GM04504 (cell line): ENCODE measurements at places on chromosomes 1 and 21.
A peak's percentile ranks its signal among the peaks of the same experiment; 100 is the strongest.

DNA sequence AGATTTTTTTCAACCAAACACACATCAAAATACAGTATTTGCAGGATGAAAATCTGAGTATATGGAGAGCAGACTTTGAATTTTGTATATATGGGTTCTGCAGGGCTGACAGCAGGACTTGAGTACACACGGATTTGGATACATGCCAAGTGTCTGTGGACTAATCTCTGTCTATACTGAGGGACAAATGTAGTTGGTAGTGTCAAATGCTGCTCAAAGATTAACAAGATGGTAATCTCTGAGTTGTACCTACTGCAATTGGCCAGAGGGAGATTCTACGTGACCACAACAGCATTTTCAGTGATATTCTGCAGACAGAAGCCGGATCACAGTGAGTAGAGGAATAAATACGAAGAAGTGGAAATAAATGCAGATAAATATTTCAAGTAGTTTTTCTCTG is 43.4 kb downstream of the SHCBP1L start:
- no peak for DNase-seq

DNA sequence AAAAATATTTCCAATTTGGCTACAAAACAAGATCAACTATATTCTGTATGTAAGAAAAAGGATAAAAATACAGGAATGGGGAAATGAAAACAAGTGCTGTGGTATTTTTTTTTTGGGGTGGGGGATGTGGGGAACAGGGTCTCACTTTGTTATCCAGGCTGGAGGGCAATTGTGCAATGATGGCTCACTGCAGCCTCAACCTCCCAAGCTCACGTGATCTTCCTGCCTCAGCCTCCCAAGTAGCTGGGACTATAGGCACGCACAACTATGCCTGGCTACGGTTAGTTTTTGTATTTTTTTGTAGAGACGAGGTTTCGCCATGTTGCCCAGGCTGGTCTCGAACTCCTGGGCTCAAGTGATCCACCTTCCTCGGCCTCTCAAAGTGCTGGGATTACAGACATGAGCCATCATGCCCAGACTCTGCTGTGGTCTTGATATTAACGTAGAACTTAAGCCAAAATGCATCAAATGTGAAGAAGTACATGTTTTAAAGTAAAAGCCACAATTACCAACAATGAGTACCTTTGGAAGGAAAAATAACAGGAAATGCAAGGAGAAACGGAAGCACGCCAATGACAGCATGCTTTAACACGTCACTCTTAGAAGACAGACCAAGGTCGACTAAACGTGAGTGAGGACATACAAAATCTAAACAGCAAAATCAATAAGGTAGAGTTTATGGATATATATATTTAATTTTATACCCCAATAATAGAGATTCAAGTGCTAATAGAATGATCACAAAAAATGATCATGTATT is 8.8 kb upstream of the ABCB10 start:
- no peak for DNase-seq

GRCh38 chr1:51989582-51990477 is 670 bp downstream of the RAB3B start:
- DNase-seq, result no peak

GRCh38 chr21:42525676-42526378 is 12.2 kb downstream of the SLC37A1 start:
- DNase-seq, result no peak

- no peak for DNase-seq
These were observed 980 bp upstream of the CLDN19 start for GRCh38 chr1:42740851-42741580.

GRCh38 chr1:86504137-86504479 is 35.4 kb downstream of the CLCA1 start:
- no peak for DNase-seq

DNA sequence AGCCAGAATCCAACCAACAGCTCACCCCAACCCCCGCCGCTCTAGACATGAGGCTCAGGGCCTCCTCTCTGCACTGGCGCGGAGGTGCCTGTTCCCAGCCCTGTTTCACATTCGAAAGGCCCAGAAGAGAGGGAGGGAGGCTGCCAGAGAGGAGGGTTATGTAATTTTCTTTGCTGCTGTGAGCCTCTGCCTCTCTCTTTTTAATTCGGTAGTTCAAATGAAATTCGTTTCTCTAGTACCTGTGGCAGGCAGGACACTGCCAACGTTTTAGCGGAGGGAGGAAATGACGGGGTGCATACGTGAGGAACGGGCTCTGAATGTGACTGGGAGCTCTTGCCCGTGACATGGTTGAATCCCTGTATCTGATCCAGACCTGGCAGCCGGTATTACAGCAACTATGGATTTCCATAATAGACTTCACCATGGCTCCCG is 9.4 kb downstream of the PRDM16 start:
- DNase-seq, result no peak

GRCh38 chr1:31837451-31838158 is 21.8 kb upstream of the SPOCD1 start:
- no peak for DNase-seq

DNA sequence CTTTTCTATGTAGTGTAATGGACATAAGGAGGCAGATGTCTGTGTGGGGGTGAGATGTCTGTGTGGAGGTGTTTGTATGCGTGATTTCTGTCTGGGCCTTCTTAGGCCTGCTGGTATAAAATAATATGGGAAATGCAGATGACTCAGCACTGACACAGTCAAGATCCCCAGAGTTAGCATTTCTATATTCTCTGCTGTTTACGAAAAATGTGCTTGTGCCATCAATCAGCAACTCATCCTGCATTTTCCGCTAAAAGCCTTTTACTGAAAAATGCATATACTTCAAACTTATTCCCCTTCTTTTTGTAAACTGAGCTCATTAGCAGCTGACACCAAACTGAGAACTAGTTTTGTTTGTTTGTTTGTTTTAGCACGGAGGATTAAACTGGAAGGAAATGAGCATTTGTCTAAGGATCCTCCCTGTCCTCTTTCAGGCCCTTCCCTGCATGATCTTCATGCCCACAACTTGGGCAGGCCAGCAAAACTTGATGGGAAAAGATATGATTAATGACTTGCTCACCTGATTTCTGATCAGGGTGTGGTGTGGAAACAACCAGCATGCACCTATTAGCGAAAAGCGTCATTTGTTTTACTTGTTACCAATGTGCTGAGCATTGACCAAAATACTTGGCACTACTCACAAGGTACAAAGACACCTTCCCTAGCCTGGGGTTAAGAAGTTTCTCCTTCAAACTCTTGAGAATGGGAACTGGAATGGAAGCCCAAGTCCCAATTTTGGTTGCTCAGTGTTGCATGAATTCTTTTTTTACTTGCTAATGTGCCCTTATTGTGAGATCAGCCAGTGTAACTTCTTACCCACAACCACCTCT is 77.4 kb downstream of the NDUFS5 start:
- DNase-seq, result no peak

DNA sequence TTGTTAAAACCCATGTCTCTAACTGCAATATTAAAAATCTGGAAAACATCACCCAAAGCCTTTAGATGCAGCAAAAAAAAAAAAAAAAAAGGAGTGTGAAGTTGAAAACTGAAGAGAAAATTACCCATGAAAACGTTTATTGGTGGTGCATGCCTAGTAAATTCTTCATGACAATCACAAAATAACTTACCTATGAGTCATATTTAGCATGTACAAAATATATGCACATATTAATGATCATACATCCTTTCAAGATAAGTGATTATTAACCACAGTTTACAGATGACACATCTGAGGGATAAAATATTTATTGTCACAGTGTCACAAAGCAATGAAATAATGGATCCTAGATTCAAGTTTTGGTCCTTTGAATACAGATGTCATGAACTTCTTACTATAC is 505.2 kb upstream of the NR5A2 start:
- peak; percentile 6 for DNase-seq
